HFF-Myc (cell line): ENCODE measurements at places on chromosomes 5 and 9.

- no peak for DNase-seq
These were observed 237.2 kb downstream of the ARL15 start for GRCh38 chr5:54073131-54073530.

GRCh38 chr5:154485850-154486426 is 7.9 kb upstream of the HAND1 start:
- no peak for DNase-seq

DNA sequence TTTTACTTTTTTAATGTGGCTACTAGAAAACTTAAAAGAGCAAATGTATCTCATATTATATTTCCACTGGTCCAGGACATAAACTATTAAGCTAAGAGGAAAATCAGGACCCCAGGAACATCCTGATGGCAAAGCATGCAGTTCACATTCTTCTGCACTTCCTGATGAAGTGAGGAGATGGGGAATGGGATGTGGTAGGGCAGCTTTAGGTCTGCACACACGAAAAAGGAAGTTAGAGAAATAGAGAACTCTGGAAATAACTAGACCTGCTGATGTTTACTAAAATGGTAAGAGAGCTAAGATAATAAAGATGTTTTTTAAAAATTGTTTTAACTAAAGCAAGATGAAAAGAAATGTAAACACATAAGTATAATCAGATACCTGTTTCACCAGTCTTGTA is 39.7 kb upstream of the NIPBL start:
- no peak for DNase-seq

DNA sequence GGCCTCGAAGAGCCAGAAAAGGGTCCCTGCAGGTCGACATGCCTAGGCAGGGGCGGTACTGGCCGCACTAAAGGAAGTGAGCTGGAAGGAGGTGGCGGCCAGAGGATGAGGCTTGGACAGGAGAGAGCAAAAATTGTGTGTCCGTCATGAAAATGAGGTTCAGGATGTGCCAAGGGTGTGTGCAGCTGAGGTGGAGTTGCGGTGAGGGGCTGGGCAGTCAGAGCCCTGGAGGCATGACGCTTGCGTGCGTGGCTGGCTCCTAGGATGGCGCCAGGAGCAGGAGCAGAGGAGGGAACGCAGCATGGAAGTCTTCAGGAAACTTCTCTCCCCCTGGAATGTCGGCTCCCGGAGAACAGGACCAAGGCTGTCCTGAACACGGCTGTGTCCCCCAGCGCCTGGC is 5.5 kb upstream of the PDLIM7 start:
- no peak for DNase-seq

- no peak for DNase-seq
These were observed 130.5 kb upstream of the GPR151 start for GRCh38 chr5:146646441-146646840.

GRCh38 chr9:36676778-36677485 is 104.2 kb downstream of the MELK start:
- DNase-seq, result no peak

DNA sequence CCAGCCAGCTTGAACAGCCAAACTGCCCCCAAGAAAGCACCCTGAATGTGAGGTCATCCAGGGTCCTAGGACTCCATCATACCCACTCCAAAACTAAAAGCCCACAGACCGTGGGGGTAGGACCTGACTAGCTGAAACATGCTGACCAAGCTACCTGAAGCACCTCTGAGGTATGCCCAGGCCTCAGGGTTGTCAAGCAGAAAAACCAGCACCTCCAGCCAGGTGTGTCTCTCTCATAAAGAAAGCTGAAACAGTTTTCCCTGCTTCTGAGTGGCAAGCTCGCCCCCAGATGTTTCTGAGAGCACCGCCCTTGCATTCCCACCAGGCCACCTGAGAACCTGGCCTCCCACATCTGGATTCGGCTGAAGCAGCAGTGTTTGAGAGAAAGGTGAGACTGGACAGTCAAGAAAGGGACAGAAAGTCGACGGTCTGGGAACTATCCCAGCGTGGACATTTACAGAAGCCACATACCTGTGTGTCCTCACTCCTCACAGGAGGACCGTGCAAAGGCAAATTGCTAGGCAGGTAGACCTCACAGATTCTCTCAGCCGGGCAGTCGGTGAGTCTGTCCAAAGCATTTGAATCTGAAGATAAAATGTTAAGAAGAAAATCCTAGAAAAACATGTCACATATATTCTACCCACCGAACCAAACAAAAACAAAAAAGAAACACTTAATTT is 155.6 kb upstream of the RASEF start:
- DNase-seq, result no peak

DNA sequence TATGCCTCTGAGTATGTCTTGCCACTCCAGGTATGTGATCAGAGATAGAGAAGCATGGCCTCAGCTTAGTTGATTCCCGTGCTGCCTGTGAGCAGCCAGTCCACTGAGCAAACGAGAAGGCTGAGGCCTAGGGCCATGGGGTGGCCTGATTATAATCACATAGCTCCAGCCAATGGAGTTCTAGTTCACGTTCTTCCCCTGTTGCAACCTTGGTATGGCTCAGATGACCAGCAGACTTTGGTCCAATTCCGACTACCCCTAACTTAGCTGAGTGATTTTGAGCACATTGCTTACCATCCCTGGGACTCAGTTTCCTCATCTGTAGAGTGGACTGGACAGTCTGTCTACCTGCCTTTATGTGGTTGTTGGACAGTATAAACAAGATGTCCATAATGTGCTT is 68.4 kb downstream of the PPARGC1B start:
- no peak for DNase-seq

DNA sequence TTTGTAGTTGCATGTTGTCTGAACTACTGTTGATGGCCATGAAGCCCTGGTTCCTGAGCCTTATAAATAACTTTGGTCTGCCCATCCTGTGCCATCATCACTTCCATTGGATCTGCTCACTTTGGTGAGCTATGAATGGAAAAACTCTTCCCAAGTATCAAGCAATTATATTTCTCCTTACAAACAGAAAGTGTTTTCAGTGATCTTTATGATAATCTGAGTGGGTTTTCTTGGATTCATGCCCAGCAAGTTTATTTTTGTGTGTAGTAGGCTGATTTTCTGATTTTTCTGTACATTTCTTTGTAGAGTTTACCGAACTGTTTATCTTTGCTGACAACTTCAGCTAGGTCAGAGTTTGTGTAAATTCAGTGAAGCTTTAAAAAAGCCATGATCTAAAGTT is 31.0 kb downstream of the CAMK4 start:
- no peak for DNase-seq

- peak; percentile 35 for DNase-seq
These were observed 35.9 kb upstream of the ARSB start for GRCh38 chr5:79020861-79021561.

GRCh38 chr5:160837211-160837610 is 14.8 kb downstream of the ATP10B start:
- DNase-seq, result no peak

GRCh38 chr9:131117121-131117761 is 8.1 kb upstream of the NUP214 start:
- DNase-seq, result no peak

DNA sequence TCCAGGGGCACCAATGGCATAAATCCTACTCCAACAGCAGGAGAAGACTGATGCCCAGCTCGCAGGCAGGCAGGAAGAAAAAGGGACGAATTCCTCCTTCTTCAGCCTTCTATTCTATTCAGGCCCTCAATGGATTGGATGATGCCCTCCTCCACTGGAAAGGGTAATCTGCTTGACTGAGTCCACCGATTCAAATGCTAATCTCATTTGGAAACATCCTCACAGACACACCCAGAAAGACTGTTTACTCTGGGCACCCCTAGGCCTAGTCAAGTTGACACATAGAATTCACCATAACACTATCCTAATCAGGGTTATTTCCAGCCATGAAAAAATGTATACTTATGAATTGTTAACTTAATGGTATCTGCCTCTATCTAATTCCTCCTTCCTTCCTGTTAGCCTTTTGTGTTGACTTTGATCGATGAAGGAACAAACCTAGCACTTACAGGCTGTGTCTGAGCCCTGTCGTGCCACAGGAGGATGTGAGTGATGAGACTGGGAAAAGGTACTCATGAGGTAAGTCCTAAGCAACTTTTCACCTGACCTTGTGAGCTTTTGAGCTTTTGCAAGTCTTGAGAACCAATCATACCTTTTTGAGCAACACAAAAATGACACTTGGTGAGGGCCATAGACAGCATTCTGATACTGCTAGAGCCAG is 36.5 kb downstream of the FOXD1 start:
- no peak for DNase-seq

- no peak for DNase-seq
These were observed 3.5 kb upstream of the SEMA4D start for GRCh38 chr9:89501311-89501898.

- peak; percentile 66 for DNase-seq
These were observed 25.6 kb downstream of the CAMK2A start for GRCh38 chr5:150263801-150264621.

GRCh38 chr9:33162721-33163311 is 4.3 kb downstream of the B4GALT1 start:
- DNase-seq, result no peak

GRCh38 chr9:131708226-131709002 is 31.5 kb downstream of the RAPGEF1 start:
- no peak for DNase-seq

- DNase-seq, result no peak
These were observed 25.3 kb upstream of the LTC4S start for GRCh38 chr5:179768326-179769085.

DNA sequence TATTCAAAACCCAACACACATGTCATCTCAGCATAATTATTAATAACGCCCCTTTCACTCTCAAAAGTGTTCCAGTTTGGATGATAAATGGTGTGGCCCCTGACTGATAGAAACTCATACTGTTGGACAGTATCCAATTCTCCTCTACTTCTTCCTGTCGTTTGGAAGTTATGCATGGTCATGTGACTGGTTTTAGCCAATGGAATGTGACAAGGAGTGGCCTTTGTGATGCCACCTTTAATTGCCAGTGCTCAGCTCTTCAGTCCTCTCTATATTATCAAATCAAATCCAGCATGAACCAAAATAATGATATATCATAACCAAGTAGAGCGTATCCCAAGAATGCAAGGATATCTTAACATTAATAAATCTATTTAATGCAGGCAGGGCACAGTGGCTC is 117.8 kb upstream of the SPIN1 start:
- no peak for DNase-seq

- DNase-seq, result no peak
These were observed 180.5 kb upstream of the SH3GL2 start for GRCh38 chr9:17398350-17398749.

- DNase-seq, result no peak
These were observed 5.2 kb upstream of the PPARGC1B start for GRCh38 chr5:149724884-149725283.

DNA sequence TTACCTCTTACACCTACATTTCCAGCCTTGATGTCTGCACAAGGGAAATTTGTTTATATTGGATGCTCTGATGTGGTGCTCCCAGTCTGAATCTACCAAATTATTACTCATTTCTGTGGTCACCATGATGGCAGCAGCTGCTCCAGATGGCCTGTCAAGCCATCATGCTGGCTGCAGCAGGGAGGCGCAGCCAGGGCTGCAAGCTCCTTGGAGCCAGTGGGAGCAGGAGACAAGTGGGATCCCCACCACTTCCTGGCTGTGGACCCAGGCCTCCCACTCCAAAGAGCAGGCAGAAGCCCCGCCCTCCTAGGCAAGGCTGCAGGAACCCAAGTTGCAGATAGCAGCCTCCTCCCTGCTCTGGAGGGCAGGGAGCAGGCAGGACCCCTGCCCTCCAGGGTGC is 241.1 kb upstream of the ATP10B start:
- no peak for DNase-seq

GRCh38 chr5:173689171-173689736 is 72.8 kb upstream of the BOD1 start:
- no peak for DNase-seq

- peak; percentile 55 for DNase-seq
These were observed 16.9 kb upstream of the ZNF366 start for GRCh38 chr5:72523960-72524582.

DNA sequence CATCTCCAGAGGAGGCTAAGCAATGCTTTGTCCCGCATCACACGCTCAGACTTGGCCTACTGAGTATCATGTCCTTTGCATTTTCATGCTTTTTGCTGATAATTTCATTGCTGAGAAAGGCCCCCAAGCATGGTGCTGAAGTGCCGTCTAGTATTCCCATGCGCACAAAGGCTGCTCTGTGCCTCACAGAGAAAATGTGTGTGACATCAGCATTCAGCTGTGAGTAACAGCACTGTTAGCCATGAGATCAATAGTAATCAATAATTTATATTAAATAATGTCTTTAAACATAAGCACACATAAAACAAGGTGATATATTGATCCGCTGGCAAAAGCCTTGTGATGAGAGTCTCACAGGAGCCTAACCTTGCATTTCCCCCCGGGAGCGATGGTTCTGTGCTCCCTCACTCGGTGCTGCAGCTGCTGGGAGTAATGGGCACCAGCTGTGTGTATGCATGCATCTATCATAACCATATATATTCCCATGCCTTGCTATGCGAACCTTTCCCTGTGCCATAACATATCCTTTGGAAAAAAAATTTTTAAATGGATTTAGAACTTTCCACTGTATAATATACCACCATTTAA is 50.4 kb upstream of the RNF130 start:
- no peak for DNase-seq

- DNase-seq, result no peak
These were observed 95.1 kb downstream of the TRIO start for GRCh38 chr5:14238272-14238671.

DNA sequence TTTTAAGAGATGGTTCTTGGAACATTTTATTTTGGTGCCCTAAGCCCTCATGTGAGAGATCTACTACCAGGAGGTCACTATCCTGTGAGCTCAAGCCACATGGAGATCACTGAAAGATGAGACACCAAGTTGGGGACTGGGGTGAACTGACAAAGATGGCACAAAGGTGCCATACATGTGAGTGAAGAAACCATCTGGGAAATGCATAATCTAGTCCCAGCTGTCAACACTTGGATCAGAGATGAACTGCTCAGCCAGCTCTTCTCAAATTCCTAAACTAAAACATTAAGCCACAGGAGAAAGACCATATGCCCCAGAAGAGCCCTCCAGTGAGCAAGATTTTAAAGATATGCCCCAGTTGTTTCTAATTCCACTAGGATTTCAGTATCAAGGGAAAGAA is 22.2 kb upstream of the MYOT start:
- DNase-seq, result no peak

DNA sequence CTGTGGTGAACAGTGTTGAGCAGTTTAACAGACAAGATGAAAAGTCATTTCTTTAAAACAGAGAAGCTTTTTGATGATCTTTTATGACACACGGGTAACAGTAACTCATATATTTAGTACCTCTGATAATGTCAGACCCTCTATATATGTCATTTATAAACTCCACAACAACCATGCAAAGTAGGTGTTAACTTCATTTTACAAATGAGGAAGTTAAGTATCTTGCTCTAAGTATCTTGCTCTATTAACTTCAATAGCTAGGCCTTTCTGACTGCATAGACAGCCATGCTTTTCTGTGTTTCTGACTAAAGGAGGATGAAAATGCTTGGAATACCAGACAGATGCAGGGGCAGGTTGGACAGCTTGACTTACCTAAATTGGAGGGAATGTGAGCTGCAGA is 1.8 kb downstream of the NUDT2 start:
- no peak for DNase-seq

DNA sequence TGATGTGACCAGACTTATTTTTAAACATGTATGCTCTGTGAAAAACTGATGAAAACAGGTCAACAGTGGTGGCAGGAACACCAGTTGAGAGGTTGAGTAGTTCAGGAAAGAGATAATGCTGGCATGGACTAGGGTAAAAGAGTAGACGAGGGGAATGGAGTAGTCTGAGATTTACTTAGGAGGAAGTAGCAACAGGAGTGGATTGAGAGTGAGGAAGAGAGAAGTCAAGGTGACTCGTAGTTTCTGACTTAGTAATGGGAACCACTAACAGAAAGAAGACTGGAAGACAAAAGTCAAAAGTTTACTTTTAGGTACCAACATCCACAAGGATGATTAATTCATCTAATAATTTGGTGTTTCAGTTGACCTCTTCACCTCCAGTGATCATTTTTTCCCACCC is 3.6 kb downstream of the SRA1 start:
- DNase-seq, result no peak
